ENCODE measurements at places on chromosomes 2 and 18.

DNA sequence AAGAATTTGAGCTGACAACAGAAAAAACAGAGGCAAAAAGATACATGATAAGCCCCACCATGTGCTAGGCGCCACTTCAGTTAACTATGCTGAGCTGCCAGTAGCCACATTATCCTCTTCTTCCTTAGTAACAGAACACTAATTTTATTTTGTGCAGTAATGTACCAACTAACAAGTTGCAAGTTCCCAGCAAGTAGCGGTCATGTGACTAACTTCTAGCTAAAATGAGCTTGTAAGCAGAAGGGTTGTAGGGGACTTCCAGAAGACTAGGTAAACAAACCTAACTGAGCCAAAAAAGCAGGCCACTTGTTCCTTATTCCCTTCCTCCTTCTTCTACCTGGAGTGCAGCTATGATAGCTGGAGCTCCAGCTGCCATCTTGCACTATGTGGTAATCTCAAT lies 75.5 kb downstream of the DTNB start:
- DNase-seq: no peak

DNA sequence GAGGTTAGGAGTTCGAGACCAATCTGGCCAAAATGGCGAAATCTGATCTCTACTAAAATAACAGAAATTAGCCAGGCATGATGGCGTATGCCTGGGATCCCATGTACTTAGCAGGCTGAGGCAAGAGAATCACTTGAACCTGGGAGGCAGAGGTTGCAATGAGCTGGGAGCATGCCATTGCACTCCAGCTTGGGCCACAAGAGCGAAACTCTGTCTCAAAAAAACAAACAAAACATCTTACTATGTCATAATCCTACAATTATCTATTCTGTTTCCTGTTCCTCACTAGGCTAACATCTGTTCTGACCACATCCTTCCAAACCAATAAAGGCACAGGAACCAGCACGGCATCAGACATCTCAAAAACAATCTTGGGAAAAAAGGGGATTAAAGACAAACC lies 361.8 kb upstream of the UBE2E3 start:
- DNase-seq: no peak

DNA sequence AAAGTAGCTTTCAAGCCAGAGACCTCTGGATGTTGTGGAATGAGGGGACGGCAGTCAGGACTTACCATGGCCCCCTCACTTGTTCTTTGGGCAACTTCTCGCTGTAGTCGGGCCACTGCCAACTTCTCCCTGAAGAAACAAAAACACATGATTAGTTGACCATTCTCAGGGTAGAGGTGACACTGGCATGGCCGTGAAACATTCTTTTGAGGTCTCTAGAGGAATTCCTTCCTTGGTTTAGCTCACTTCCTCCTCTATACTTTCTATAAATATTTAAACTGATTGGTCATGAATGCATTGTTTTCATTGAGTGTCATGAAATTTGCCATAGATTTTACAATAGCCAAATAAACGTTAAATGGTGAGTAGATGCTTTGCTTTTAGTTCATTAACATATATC lies 354.6 kb downstream of the NCKAP5 start:
- DNase-seq: no peak

- no peak for DNase-seq
Measured at GRCh38 chr2:100513650-100514049, 43.4 kb downstream of the NMS start.

GRCh38 chr2:121008975-121009374 lies 273.3 kb downstream of the GLI2 start:
- no peak for DNase-seq

DNA sequence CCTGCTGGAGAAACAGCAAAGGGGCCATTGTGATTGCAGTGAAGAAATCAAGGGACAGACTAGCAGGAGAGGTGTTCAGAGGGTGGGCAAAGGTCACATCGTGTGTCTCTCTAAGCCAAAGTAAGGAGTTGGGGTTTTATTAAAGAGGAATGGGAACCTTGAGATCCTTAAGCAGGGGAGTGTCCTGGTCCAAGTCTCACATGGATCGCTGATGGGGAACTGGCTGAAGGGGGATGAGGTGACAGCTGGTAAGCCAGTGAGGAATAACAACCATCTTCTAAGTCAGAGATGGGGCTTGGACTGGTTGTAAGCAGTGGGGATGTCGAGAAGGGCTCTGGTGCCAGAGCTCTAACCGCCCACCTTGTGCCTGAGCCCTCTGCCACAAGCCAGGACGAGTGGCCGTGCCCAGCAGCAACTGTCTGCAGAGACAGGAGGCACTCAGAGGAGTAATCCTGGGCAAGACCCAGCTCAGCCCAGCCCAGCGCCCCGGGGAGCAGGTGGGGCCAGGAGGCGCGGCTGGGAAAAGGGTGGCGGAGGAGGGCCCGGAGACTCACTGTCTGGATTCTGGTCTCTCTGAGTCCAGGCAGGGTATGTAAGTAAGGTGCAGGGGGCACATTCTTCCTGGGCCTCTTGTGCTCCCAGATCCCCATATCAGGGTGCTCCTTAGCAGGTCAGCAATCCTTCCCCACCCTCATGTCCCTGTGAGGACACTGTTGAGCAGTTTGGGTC lies 13.7 kb downstream of the WNT10A start:
- DNase-seq: no peak

DNA sequence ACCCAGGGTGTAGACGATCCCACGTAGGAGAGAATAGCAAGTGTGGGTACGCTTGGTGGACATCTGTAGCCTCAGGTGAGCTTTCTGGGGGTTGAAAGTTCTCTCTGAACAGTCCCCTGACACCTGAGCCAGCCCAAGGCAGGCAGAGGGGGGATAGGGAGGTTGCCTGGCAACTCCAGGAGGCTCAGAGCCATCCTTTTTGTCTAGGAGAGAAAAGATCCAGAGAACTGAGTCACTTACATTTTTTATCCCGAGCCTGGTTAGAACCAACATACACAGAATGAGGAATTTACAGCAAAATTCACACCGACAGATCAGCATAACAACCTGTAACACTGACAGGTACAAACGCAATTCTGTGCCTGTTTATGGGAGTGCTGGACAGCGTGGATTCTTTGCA lies 113.2 kb downstream of the SH3BP4 start:
- DNase-seq: no peak

- DNase-seq: no peak
Measured at GRCh38 chr2:205593891-205594290, 88.4 kb upstream of the NRP2 start.

- DNase-seq: no peak
Measured at GRCh38 chr2:188752311-188752710, 221.9 kb upstream of the COL3A1 start.

DNA sequence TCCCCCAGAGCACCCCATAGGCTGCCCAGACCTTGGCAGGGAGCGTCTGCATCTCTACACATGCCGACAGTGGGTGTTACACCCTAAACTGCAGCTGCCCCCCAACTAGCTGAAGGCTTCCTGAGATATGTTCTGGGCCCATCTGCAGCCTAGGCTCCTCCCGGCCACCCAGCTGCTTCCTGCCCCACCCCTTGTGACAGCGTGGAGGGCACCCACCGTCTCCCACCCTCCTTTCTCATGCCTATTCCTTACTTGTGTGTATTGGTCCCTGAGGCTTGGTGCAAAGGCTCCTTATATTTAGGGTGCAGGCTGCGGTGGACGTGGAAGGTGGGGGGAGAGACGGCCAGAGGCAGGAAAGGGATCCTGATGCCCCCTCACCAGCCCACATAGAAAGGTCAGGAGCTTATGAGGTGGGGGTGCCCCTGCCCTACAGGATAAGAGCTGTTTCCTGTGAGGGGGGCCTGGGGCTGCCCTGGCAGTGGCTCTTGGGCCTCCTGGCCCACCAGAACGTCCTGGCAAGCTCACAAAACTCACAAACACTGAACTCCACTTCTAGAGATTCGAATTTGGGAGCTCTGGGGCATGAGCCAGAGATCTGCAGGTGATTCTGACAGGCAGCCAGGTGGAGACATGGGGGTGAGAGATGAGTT lies 7.3 kb upstream of the PROM2 start:
- DNase-seq: no peak

DNA sequence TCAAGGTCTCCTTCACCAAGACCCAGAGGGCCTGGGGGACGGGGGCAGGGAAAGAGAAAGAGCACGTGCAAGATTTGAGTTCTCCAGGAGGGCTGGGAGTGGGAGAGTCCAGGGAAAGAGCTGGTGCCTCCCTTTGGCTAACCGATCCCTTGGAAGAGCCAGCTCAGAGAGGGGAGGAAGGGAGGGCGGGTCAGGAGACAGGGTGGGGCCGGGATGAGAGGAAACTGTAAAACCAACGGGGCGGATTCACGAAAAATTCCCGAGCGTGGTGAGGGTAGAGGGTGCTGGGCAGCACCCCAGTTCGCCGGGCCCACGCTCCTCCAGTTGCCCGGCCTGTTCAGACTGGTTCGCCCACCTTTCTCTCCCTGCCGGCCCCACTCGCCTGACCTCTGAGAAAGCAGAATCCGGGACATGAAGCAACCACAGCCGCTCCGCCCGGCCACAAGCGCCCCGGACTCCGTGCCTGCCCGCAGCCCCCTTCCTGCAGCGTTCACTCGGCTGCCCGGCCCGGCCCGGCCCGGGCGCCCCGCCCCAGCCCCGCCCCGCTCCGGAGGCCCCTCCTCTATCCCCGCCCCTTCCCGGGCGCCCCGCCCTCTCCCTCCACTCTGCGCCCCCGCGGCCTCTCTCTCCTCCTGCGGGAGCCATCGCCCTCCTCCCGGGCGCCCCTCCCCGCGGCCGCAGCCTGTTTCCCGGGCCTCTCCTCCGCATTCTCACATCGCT lies 230.9 kb upstream of the SMAD2 start:
- peak; percentile 39 for DNase-seq

GRCh38 chr2:242075168-242075567 lies 205.6 kb downstream of the RTP5 start:
- no peak for DNase-seq

DNA sequence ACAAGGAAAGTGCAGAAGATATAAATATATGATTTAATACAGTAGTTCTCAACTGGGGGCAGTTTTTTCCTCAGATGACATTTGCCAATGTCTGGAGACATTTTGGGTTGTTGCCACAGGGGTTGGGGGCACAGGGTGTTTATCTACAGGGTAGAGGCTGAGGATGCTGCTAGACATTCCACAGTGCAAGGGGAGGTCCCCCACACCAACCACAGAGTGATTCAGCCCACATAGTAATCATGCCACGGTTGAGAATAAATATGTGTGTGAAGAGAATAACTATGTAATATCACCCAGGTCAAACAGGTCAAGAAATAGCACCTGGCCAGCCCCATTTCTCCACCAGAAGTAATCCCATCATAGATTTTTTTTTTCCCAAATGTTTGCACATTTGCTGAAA lies 17.9 kb downstream of the DYSF start:
- no peak for DNase-seq

DNA sequence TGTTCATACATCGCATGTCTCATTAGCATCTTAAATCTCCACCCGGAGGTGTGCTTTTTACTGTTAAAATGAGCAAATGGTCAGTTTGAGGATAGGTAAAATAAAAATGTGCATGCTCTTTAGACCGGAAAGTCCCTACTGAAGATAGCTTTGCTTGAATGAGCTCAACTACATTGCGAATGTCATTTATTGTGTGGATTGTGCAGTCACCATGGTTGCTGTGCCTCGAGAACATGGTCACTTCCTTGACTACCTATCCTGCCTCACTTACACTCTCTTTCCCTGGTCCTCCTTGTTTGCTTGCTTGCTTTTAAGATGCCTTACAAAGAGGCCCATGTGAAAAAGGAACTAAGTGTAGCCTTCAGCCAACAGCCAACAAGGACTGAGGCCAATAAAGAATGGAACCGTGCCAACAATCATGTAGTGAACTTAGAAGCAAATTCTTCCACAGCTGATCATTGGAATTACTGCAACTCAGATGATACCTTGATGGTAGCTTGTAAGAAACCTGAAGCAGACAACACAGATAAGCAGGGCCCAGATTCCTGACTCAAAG lies 72.2 kb upstream of the BARD1 start:
- DNase-seq: no peak

- DNase-seq: no peak
Measured at GRCh38 chr2:8487461-8487932, 194.4 kb upstream of the ID2 start.

DNA sequence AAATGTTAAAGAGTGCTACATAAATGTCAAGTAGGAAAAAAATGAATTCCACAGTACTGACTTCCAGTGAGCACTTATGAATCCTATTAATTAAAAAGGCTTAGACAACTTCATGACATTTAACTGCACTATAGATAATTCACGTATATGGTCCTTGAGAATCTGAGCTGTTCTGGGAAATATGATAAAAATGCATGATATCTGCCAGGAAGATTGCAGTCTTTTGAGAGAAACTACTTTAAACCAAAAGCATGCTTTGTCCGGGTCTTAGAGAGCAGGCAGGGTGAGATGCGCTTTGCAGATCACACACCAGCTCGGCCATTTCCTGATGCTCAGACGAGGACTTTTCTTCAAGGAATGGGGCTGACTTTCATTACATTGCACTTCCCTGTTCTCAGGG lies 42.6 kb downstream of the CMPK2 start:
- no peak for DNase-seq

DNA sequence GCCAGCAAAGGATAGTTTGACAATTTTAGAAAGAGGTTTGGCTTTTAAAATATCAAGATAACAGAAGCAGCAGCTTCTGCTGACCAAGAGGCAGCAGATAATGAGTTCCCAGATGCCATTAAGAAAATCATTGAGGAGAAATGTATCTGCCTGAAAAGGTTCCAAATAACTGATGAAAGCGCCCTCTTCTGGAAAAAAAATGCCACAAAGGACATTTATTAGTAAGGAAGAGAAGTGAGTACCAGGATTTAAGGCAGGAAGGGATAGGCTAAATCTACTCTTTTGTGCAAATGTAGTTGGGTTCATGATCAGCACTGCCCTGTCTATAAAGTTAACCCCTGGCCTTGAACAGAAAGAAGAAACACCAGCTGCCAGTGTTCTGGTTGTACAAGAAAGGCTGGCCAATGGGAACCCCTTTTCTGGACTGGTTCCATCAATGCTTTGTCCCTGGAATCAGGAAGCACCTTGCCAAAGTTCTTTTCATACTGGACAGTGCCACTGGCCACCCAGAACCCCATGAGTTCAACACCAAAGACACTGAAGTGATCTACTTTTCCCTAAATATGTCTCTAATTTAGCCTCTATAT lies 40.6 kb downstream of the DHX57 start:
- no peak for DNase-seq

- no peak for DNase-seq
Measured at GRCh38 chr2:1598041-1598710, 146.1 kb downstream of the PXDN start.

DNA sequence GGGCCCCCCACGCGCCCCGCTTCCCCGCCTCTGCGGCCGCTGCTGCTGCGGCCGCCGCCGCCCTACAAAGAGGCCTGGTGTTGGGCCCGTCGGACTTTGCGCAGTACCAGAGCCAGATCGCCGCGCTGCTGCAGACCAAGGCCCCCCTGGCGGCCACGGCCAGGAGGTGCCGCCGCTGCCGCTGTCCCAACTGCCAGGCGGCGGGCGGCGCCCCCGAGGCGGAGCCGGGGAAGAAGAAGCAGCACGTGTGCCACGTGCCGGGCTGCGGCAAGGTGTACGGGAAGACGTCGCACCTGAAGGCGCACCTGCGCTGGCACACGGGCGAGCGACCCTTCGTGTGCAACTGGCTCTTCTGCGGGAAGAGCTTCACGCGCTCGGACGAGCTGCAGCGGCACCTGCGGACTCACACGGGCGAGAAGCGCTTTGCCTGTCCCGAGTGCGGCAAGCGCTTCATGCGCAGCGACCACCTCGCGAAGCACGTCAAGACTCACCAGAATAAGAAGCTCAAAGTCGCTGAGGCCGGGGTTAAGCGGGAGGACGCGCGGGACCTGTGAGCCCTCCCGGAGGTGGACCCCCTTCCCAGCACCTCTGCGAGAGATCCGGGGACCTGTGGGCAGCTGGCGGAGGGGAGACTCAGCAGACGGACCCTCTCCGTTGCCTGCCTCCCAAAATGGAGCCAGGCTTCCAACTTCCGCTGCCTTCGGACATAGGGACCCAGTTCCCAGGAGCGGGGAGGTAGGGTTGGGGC lies 1.9 kb downstream of the SP5 start:
- no peak for DNase-seq

GRCh38 chr2:85547859-85548607 lies 9.1 kb downstream of the MAT2A start:
- DNase-seq: no peak
